ENCODE measurements at places on chromosomes 6 and 20.
A peak's percentile ranks its signal among the peaks of the same experiment; 100 is the strongest.

GRCh38 chr6:152166497-152166896 lies 359.0 kb downstream of the ESR1 start:
- no peak for DNase-seq

- DNase-seq = no peak
Observed at GRCh38 chr6:137365707-137366437, 128.3 kb downstream of the OLIG3 start.

- DNase-seq = peak; percentile 71
Observed at GRCh38 chr6:82144007-82144851, 103.3 kb downstream of the IBTK start.

DNA sequence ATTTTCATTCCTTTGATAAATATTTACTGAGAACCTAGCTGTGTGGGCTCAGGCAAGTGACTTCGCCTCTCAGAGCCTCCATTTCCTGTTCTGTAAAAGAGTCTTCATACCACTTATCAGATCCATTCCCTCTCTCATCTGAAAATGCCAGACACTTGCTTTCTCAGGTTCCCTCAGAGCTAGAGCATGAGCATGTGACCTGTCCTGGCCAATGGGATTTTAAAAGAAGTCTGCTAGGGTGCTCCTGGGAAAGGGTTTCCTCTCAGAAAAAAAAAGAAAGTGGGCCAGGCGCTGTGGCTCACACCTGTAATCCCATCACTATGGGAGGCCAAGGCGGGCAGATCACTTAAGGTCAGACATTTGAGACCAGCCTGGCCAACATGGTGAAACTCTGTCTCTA lies 5.3 kb downstream of the KCNB1 start:
- no peak for DNase-seq

DNA sequence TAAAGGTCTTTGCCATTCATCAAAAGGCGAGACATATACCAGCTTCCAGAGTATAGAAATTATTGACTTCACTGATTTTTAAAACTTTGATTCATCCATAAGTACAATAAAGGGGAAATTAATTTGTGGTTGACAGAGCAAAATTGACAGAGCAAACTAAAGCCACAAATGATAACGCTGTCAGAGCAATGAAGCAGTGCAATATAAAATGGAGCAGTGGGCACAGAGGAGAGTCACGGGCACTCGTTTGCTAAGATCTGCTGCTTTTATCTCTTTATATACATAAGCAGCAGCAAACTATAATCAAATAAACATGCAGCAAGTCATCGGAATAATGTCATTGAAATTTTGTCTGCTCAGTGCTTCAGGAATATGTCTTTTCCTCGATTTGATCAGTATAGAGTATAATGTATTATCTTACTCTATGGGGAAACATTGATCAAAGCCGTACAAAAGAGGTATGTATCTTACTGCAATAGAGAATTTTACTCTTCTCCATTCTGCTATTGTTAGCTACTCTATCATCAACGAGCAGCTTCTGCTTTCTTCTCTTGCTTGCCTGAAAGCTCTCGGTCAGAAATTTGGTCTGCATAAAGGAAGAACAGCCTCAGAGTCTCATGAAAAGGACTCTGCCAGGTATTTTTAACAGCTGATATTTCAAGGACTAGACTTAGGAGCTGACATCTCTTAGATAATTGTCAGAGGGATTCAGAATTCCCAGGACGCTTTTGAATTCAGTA lies 546.0 kb upstream of the ARID1B start:
- no peak for DNase-seq

- DNase-seq = no peak
Observed at GRCh38 chr6:57315111-57315510, 2.3 kb upstream of the PRIM2 start.

DNA sequence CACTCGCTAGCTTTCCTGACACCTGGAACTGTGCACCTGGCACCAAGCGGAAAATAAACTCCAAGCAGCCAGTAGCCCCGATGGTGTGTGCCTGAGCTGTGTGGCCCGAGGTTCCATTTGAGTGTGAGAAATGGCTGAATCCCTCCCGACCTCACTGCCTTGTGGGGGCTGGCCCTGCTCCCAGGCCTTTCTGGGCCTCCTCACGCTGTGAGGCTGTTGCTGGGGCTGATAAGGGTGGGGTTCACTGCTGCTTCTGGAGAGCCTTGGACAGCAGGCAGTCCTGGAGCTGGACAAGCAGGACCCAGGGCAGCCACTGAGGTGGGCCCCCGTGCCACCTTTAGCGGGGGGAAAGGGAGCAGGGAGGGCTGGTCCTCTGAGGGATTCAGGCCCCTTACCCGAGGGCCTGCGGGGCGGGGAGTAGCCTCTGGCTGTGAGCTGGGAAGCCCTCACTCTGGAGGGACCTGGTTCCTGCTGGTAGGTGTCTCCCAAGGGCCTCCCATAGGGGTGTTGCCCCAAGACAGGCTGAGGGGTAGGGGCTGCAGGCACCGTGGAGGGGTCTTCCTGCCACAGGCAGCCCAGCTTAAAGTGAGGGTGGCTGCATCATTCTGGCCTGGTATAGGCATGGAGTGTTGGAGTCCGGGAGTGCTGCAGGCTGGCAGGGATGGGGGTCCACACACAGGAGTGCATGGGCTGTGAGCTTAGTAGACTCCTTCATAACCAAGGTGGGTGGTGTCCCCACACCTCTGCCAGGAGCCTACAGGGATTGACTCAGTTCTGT lies 1.7 kb downstream of the PPDPF start:
- no peak for DNase-seq

DNA sequence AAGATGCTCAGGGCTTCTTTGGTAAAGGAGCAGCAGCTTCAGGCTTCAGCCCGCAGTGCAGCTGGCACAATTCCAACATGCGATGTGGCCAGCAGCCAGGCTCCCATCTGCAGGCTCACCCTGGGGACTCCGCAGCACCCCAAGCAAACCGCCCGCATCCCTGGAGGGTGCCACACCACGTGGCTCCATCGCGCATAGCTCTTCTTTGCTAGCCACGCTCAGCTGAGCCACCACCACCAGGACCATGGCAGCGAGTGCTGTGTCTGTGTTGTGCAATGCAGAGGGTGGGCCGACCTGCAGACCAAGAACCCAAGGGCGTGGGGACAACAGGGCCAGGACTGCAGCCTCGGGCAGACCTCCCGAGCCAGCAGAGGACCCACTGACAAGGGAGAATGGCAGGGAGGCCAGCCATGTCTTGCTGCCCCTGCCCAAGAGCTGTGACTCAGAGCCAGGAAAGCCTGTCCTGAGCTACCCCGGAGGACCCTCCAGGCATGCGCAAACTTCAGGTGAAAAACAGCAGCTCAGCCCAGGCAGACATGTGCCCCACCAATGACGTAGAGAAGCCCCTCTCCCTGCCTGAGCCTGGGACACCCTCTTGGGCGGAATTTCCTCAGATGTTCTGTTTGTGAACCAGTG lies 87.8 kb downstream of the GINS1 start:
- no peak for DNase-seq

DNA sequence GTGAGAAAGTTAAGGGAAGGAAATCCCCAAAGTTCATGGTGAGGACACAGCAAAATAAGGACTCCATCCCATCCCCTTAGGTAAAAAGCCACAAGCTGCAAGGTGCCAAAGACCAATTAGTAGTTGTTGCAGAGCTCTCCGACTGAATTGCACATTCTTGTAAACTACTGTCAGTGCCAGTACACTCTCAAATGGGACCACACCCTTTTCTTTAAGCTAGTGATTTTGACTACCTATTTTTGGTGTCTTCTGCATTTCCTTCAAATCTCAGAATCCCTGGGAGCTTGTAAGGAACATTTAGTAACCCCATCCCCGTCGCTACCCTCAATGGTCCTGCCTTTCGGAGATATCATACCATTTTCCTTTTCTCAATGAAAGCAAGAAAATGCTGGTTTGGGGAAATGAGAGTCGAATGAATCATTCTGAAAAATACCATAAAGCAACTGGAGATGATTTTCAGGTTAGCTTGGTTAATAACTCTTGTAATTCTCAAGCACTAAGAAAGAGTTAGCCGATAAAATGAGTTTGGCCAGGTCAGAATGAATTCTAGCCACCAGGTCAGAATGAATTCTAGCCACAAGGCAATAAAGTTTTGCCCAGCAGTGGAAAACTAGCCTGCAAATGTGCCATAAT lies 5.2 kb upstream of the HMGN3 start:
- DNase-seq = no peak

DNA sequence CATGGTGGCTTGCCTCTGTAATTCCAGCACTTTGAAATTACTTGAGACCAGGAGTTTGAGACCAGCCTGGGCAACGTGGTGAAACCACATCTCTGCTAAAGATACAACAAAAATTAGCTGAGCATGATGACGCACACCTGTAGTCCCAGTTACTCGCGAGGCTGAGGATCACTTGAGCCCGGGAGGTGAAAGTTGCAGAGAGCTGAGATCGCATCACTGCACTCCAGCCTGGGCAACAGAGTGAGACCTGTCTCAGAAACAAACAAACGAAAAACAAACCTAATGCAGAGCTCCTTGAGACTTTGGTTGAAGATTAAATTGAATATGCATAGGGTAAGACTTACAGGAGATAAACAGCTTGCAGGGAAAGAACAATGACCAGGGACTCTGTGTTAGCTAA lies 80.8 kb downstream of the SCAF8 start:
- DNase-seq = no peak

DNA sequence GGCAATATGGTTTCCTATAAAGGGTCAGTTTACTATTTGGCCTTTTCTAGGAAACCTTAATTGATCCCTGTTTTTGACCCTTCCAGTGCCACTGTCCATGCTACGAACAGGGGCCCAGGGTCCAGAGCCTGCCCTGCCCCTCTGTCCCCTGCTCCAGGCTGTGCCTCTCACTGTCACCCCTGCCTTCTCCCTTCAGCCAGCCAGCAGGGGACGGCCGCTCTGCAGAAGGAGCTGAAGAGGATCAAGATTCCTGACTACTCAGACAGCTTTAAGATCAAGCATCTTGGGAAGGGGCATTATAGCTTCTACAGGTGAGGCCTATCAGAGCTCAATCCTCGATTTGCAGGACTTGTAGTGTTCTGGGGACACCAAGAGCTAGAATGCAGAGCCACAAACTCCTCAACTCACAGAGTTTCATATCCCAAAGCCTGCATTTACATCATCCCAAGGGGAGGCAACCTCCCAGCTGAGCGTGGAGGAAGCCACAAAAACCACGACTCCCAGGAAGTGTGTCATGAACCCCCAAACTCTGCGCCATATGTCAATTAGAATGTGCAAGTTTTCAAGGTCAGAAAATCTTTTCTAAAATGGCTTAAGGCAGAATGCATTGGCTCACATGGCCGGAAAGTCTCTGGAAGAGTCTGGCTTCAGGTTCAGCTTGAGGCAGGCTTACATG lies 3.6 kb downstream of the BPI start:
- DNase-seq = no peak

GRCh38 chr6:6305575-6305974 lies 14.9 kb downstream of the F13A1 start:
- no peak for DNase-seq

GRCh38 chr6:125008261-125008703 lies 46.0 kb downstream of the RNF217 start:
- no peak for DNase-seq

DNA sequence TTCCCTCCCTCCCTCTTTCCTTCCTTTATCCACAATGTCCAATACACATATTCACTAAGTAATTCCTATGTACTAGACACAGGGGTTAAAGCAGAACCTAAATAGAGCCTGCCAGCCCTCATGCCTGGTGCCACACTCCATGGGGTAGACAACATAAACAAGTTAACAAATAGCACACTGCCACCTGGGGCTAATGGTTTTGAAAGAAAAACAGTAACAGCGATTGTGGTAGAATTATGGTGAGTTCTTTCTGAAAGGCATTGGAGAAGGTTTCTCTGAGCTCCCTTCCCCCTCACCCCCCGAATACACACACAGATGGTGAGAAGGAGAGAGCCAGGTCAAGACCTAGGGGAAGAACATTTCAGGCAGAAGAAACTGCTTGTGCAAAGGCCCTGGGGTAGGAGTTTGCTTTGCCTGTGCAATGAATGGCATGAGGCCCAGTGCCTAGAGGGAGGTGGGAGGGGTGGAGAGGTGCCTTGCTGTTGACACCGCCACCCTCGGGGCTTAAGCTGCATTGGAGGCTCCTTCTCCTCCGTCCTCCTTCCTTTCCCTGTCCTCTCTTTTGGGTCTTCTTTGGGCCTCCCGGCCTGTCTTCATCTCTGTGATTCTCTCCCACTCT lies 502.4 kb upstream of the SULF2 start:
- no peak for DNase-seq

GRCh38 chr6:110049696-110050439 lies 71.8 kb downstream of the GPR6 start:
- DNase-seq = no peak

GRCh38 chr6:30769853-30770524 lies 25.6 kb upstream of the IER3 start:
- no peak for DNase-seq

GRCh38 chr6:94027374-94027773 lies 608.0 kb upstream of the EPHA7 start:
- no peak for DNase-seq

- no peak for DNase-seq
Observed at GRCh38 chr20:63934271-63935068, 21.7 kb downstream of the UCKL1 start.

DNA sequence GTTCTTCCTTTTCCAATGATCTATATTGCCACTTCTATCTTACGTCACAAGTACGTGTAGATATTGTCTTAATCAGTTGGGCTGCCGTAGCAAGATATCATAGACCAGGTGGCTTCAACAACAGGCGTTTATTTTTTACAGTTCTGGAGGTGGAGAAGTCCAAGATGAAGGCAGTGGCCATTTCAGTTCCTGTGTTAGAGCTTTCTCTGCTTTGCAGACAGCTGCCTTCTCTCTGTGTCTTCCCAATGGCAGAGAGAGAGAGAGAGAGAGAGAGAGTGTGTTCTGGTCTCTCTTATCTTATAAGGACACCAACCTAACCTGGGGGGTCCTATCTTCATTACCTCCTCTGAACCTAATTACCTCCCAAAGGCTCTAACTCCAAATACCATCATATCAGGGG lies 8.3 kb downstream of the HSF2 start:
- no peak for DNase-seq

DNA sequence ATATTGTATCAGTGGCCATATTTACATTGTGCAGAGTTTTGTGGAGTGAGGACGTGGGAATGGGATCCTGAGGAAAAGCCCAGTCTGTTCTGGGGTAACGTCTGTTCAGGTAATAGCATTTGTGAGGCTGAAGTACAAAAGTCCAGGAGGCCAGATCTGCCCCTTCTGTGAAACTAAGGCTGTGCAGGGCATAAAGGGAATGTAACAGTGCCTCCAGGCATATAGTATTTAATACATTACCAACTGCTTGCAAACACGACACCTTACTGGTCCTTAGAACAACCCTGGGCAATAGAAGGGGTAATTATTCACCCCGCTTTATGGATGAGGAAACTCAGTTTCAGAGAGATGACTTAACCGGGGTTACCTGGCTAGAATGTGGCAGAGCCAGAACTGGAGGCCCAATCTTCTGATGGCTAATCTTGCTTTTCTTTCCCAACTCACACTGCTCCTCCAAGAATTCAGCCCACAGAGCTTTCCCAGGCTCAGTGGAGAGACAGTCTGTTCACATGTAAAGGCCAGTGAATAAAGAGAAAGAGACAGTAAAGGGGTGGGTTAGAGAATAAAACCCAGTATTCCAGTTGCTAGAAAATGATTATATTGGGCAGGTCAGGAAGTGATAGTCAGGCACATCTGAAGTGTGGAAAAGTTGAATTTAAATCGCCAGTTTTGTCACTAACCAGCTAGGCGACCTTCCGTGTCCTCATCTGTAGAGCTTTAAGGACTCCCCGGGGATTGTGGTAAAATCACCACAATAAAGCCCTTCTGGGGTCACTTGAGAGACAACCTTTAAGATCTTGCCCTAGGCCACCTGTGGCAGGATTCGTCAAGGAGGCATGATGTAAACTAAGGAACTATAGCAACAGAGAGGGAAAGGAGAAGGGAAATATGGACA lies 280.7 kb upstream of the CITED2 start:
- DNase-seq = no peak
